Stimulated activated naive CD4-positive, alpha-beta T cell (primary cell): ENCODE measurements at places on chromosomes 4 and X.

DNA sequence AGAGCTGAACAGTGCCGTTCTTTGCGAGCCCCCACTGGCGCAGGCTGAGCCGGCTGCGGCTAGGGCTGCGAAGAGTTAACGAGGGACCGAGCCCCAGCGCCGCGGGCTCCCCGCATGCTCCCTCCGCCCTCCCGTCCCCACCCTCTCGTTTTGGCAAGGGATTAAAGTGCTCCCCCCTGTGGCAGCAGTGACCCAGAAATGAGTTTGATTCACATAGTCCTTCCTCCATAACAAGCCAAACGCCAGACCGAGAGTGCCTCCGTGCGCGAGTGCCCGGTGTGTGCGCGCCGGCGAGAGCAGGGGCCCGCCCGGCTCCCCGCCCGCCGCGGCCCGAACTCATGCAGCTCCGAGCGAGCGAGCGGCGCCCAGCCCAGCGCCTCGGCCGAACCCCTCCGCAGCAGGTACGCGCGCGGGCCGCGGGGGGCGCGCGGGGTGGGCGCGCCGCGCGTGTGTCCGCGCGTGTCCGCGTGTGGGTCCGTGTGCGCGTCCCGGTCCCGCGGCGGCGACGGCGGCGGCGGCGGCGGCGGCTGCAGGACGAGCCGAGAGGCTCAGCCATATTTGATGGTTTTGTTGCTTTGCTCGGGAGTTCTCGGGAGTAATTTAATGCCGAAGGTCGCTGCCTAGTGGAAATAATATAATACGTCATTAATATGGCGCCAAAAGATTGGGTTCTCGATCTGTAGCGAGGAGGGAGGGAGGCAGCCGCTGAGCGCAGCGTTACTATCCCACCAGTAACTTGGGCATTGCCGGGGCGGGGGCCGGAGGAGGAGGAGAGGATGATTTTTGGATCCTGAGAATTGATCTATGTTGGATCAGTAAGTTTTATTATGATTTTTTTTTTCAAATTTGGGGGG, at the start of gene JADE1:
Gene JADE1 (plus strand): TSS at position 224 of the 854 bp plus-strand sequence. CDS start 22,059 bp downstream, outside the sequence.
- DNase-seq: peak; percentile 85

GRCh38 chrX:58025979-58026378, 115.7 kb upstream of the ZXDA start:
- no peak for DNase-seq

GRCh38 chr4:15847746-15848145, 69.6 kb downstream of the CD38 start:
- no peak for DNase-seq

GRCh38 chrX:31099536-31100090, 27.8 kb upstream of the FTHL17 start:
- no peak for DNase-seq

DNA sequence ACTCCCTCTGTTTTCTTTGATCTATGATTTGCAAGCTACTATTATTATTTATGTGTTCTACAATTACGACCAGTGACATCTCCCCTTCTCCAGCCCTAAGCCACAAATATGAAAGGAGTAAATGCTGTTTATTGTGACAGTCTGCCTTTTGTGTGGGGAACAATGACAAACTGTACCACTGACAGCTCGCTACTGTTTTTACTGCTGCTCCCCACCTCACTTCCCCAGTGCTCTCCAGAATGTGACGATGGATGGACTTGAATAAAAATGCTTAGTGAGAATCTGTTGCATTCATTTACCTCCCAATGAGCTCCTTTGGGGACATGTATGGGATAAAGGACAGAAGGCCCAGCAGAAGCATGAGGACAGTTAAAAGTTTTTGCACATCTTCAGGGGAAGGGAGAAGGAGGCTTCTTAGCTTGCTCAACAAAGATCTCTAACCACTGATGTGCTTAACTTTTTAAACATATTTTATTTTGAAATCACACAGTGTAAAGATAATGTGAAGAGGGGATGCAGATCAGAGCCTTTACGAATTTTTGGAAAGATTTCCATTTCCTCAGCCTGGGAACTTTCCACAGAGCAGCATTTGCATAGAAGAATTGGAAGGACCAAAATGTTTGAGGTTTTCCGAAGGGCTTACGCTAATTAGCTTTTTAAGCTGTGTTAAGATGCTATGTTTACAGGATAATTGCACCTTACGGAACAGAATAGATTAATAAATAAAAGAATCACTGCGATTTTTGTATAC, 485.1 kb upstream of the TENM3 start:
- DNase-seq: no peak

DNA sequence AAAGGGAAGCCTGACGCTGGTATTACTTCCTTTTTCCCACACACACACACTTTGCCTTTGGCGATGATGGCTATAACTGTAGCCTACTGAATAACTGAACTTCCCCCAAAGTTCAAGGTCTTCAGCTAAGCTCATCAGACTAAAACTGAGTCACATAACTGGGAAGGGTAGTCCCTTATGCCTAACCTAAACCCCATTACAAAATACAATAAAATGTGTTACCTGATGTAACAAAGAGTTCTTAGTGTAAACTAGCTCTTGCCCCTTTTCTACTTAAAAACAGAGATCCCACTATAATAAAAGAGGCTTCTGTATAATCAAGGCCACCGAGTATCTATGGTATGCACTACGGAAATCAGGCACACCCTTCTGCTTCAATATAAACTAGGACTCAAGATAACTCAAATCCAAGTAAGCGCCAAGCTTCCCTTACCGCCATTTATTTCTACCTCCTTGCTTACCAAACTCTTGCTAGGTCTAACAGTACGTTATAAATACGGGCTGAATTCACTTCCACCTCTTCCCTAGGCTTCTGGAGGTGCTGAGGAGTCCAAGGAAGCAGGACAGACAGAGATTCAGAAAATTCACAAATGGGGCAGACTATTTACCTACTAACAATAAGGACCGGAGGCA, 2.4 kb downstream of the OTUD4 start:
- no peak for DNase-seq

DNA sequence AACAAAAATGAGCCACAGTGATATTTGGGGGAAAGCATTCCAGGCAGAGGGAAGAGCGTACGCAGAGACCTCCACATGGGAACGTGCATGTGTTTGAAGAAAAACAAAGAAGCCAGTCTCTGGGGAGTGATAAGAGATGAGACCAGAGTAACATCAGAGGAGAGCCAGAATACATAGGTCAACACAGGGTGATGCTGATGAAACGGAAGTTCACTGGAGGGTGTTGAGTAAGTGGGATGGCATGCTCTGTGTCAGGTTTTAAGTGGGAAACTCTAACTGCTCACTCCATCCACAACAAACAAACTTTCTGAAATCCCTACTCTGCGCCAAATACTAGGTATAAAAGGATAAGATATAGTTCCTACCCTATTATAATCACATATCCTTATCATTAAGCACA, 110.0 kb downstream of the ARHGAP6 start:
- DNase-seq: no peak

- no peak for DNase-seq
Measured at GRCh38 chr4:155529716-155530115, 136.9 kb upstream of the GUCY1A1 start.

DNA sequence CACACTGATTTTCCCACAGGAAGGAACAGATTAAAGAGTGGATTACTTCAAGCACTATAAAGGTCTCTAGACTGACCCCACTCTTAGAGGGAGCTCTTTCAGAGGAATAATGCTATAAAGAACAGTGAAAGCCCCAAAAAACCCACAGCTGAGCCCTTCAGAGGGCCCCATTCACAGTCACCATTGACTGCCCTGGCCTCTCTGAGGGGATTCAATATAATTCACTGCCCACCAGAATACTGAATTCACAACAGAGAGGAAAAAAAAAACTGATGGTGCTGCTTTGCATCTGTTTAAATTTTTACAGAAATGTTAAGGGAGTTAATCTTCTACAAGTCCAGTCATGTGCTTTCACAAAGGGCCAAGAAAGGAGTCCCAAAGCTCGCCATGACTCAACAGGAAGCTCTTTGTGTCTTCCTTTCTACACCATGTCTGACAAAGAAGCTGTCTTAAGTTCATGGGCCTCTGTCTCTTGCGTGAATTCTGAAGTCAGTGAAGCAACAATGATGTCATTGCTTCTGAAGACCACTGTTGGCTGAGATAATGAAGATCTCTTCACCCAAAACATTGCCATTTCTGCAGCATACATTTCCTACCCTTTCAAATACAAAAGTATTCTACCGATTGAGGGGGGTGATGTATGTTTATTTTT, 174.9 kb downstream of the ADAMTS3 start:
- no peak for DNase-seq

GRCh38 chr4:129264008-129264657, 168.2 kb downstream of the C4orf33 start:
- no peak for DNase-seq

DNA sequence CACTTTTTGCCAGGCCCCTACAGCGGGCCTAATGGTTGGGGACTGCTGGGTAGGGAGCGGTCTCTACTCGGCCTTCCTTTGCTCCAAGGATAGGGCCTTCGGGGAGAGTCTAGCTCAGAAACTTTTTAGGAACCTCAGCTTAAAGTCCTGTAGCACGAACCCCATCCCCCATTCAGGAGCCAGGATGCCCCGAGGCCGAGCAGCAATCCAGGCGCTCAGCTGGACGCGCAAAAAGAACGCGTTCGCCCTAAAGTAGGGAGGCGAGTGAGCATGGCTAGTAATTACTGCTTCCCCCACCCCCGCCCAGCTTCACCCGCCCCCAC, 9.7 kb downstream of the POU4F2 start:
- no peak for DNase-seq

- DNase-seq: no peak
Measured at GRCh38 chrX:108049649-108050048, 4.8 kb downstream of the VSIG1 start.

- DNase-seq: no peak
Measured at GRCh38 chr4:31365006-31365690, 645.0 kb downstream of the PCDH7 start.

DNA sequence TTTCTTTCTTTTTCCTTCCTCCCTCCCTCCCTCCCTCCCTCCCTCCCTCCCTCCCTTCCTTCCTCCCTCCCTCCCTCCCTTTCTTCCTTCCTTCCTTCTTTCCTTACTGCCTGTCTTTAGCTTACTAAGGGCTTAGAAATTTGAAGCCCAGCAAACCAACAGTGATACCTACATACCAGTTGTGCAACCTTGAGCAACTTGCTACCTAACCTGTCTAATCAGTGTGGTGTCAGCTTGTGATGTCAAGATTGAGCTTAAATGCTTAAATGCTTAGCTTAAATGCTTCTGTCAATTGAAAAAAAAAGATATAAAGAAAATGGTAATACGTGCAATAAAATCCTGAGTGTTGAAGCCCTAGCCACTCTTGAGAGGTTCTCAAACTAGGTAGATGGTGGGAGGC, 728.6 kb downstream of the TRIML1 start:
- no peak for DNase-seq

DNA sequence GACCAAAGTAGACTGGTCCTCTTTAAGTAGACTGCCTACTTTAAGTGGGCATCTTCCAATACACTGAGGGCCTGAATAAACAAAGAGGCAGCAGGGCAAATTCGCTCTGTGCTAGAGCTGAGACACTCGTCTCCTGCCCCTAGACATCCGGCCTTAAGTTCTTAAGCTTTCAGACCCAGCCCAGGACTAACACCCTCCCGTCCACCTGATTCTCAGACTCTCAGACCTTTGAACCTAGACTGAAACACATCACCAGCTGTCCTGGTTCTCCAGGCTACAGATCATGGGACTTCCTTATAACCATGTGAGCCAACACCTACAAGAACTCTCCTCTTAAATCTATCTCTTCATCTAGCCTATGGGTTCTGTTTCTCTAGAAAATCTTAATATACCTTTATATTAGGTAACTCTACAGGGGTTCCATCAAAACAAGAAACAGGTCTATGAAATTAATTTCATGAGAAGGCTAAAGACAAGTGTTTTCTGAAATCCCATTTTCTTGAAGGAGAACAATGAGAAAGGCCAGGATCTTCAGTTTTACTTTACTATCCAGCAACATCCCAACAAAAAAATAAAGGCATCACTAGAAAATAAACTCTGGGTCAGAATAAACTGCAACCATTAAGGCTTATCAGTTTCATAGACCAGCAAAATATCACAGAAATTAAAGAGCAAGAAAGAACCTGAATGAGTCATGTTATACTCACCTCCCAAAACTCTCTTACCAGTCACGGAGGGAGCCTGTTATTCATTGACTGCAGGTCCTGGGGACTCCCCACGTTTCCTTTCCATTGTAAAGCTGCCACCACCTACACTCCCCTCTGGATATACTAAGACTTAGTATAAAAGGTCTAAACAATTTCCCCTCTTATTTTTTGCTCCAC, 14.8 kb downstream of the ADGRA3 start:
- no peak for DNase-seq

DNA sequence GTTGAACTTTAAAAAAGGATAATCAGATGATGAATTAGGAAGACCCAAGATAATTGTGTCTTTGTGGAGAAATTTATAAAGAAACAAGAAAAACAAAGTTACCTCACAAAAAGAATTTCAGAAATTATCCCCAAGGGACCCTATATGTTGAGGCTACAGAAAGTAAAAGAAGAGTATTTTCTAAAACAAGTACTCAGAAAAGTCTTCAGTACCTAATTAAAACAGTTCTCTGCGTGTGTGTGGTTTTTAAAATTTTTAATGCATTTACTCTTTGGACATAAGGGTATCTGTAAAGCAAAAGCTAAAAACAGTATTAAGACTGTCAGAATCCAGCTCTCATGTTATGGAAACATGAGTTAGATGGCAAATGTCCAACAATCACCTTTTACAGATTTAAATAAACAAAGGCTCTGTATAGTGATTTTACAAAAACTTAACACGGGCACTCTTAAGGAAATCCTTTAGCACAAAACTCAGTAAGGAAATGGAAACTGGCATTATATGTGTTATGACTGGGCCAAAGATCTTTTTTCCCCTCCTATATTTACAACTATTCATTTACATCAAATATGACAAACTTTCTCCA, 187.5 kb downstream of the NSUN7 start:
- DNase-seq: no peak

- DNase-seq: no peak
Measured at GRCh38 chr4:76923619-76924357, 25.8 kb upstream of the SEPTIN11 start.

DNA sequence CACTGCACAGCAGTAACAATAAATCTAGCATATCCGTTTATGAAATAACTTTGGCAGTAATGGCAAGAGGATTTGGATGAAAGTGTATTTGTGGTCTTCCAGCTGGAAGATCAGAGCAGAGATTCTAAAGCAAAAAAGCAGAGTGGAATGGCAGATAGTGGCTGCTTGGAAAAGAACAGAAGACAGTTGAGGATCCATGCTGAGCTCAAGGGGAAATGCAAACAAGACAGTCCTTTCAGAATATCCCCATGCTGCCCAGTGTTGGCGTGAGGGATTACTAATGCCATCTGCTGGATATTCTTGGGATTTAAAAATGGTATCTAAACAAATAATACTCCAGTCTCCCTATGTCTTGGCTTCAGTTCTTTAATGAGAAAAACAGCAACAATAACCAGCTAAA, 629.1 kb upstream of the ATOH1 start:
- DNase-seq: no peak

- no peak for DNase-seq
Measured at GRCh38 chr4:22486276-22486675, 29.6 kb downstream of the ADGRA3 start.

- DNase-seq: no peak
Measured at GRCh38 chr4:138833974-138834373, 181.6 kb upstream of the NOCT start.

GRCh38 chr4:187268940-187269339, 545.3 kb upstream of the FAT1 start:
- no peak for DNase-seq
